ENCODE measurements at places on chromosomes 12 and 14.
A peak's percentile ranks its signal among the peaks of the same experiment; 100 is the strongest.

DNA sequence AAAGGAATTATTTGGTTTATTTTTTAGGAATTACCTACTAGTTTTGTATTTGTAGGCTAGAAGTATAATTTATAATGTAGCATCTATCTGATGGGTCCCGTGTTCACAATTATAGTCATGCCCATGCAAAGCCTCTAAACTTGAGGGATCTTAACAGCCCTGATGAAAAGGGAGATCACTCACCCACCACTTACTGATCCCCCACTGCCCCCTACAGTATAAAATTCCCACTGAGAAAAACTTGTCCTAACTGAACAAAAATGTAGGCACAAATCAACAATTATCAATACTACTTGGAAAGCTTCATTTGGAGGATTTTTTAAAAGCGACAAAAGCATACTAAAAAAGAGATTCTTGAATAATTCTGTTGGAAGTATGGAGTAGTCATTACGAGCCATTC, 21.0 kb downstream of the WIF1 start:
- no peak for DNase-seq

GRCh38 chr14:60250257-60251035, 1.4 kb downstream of the PPM1A start:
- peak; percentile 14 for DNase-seq

DNA sequence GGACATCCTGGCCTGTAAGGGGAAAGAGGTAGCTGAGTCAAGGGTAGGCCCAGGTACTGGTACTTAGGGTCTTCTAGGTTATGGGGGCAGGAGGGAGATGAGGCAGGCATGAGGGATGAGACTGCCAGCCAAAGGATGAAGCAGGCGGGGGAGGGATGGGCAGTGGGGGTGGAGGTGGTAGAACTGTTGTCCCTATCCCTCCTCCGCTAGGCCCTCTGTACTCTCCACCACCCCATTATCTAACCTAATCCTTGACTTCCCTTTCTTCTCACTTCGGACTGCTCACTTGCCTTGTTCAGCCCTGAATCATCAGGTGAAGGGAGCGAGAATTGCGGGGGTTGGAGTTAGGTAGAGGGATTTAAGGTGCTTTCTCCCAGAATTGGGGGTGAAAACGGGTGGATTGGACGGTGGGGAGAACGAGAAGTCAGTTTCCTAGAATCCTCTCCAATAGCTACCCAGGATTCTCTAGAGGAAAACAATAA, 562 bp downstream of the PAN2 start:
- DNase-seq: no peak

GRCh38 chr12:50271724-50272247, 11.5 kb downstream of the LIMA1 start:
- DNase-seq: peak; percentile 19

DNA sequence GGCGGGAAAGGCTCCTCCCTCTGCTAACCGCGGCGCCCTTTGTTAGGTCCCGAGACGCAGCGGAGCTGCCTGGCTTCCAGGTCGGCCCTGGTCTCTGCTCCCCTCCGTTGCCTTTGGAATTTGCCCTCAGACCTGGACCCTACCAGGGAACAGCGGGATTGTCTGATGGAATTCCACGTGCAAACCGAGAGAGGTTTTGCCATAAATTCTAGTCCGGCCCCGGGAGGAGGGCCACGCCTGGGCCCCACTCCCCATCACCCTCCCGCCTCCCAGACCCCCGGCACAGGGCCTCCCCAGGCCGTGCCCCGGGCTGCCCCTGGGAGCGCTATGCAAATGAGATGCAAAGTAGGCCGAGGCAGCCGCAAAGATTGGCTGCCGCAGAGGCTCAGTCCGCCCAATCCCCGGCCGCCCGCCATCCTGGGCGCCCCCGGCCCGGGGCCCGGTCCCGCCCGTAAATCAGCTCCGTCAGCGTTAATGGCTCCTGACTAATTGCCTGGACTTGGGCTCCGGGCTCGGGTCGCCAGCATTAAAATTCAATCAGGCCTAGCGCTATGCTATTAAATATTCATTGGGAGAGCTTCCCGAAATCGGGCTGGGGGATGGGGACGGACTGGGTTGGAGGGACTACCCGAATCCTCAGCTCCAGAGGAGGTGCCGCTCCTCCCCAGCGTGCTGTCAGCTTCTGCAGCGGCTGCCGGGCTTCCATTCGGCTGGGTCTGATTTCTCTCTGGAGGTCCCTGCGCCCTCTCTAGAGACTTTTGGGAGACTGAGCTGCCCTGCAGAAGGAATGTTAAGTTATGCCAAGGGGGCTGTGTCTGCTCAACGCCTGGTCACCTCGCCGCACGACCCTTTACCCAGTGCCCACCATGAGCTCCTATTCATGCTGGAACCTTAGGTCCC, 15.7 kb upstream of the FIGNL2 start:
- DNase-seq: peak; percentile 59

- no peak for DNase-seq
Measured at GRCh38 chr14:100859781-100860180, 33.9 kb downstream of the MEG3 start.

DNA sequence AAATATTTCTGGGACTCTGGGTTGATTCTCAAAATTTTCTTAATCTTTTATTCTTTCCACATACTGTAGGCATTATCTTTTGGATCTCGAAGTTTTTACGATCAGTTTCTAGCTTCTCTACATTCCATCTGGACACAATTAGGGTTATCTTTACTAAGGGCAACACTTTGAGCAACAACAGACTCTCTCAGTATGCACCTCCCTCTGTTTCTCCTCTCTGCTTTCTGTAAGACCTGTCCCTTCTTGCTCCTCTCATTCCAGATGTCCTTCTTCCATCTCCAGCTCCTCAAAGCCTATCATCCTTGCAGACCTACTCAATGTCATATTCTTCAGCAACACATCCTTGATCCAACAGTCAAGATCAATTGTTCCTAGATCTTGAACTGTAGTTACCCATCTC, 457.0 kb downstream of the SLC6A15 start:
- DNase-seq: peak; percentile 5

- DNase-seq: no peak
Measured at GRCh38 chr12:94458877-94459727, 565 bp downstream of the CEP83 start.

DNA sequence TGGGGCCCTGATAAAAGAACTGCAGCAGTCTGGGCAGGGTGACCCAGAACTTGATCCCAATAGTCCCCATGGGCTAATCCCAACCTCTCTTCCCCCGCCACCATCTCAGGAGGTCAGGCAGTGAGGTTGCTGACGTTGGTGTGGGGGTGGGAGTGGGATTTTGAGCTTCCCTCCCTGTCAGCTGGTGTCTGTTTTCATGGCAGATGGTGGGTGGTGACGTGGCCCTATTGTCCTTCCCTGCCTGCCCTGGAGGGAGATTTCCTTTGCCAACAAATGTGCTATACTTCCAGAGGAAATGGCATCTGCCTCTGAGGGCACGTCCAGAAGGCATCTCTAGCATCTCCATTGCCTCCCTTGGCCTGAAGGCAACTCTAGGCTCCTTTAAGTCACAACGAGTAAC, 37.7 kb downstream of the NEUROD4 start:
- no peak for DNase-seq

DNA sequence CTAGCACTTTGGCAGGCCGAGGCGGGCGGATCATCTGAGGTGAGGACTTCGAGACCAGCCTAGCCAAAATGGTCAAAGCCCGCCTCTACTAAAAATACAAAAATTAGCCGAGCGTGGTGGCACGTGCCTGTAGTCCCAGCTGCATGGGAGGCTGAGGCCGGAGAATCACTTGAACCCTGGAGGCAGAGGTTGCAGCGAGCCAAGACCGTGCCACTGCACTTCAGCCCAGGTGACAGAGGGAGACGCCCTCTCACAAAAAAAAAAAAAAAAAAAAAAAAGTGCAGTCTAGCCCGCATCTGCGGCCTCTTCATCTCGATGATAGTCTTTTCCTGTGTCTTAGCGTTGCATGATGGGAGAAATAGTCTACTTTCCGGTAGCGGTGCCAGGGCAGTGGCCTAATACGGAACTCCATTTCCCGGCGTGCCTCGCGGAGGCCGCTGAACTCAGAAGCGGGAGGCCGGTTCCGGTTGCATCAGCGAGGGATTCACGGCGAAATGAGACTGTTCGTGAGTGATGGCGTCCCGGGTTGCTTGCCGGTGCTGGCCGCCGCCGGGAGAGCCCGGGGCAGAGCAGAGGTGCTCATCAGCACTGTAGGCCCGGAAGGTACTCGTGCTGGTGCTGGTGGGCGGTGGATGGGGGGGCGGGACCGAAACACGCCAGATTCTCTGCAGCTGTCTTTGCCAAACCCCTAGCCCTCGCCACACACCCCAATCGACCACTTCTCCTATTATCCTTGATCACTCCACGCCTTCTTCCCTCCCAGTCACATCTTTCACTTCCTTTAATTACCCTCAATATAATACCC, at the start of gene MARS1:
MARS1 (plus strand) TSS at position 472 of the 805 bp plus-strand sequence; CDS start at position 495, 23 bp downstream.
- DNase-seq: peak; percentile 90

- DNase-seq: no peak
Measured at GRCh38 chr14:97010491-97011160, 213.4 kb downstream of the VRK1 start.

GRCh38 chr14:63269561-63270225, 49.0 kb downstream of the GPHB5 start:
- no peak for DNase-seq

All from GM03348 (cell line).